ENCODE measurements at places on chromosomes 1 and 21. TPM values are rescaled to one million over a fixed set of nuclear protein-coding genes. Genes with fewer than 3 reads are reported as not detected.

- no peak for DNase-seq
These were observed 512 bp downstream of the FBLIM1 start for GRCh38 chr1:15758953-15759661.

- DNase-seq = no peak
These were observed 358.0 kb downstream of the DSCAM start for GRCh38 chr21:40489001-40489400.

GRCh38 chr1:182102043-182102416, 40.5 kb upstream of the ZNF648 start:
- no peak for DNase-seq

DNA sequence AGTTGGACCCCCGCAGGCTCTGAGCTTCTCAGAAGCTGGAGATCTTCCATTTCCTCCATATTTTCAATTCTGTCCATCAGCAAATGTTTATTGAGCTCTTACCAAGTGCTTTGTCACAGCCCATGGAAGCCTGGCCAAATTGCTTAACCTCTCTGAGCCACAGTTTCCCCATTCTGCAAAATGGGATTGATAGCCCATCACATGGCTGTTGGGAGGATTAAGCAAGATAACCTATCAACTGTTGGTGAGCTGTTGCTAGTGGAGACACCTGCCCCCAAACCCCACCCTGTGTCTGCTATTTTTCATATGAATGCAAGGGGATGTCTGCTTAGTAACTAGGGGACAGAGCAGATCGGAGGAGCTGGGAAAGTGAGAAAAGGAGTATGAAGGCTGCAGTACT, 38.3 kb downstream of the CD34 start:
- DNase-seq = no peak

DNA sequence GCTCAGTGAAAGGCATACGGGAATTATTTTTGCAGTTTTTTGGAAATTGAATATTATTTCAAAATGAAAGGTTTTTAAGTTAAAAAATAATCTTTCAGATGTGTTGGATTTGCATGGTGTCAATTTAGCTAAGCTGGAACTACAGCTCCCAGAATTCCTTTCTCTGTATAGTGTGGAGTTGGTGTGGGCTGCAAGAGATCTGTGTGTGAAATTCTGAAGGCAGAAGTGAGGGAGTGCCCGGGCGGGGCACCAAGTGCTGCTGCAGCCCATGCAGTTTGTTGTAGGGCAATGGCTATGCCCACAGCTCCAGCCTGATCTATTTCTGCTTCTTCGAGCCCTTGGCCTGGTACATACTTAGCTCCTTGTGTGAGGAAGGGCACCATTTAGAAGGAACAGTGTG, 60.5 kb upstream of the CSF1 start:
- no peak for DNase-seq

DNA sequence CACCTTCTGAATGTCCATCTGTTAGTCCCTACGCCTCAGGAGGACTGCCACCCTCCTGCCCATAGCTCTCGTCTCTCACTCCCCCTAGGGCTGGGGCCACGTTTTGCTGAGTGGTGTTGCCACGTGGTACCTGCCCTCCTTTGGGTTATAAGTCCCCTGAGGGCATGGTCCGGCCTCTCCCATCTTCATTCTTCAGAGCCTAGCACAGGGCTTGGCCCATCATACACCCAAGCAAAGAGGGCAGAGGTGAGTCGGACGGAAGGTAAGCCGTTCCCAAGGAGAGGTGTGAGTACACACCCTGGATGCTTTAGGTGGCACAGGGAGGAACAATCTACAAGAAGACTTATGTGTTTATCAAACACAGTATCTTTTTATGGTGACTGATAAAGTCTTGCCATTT, 10.9 kb downstream of the PADI2 start:
- no peak for DNase-seq

The CD5L gene
- not detected for total RNA-seq

The SPATA17 gene
- total RNA-seq = not detected
